ENCODE measurements at places on chromosomes 6 and 20.

DNA sequence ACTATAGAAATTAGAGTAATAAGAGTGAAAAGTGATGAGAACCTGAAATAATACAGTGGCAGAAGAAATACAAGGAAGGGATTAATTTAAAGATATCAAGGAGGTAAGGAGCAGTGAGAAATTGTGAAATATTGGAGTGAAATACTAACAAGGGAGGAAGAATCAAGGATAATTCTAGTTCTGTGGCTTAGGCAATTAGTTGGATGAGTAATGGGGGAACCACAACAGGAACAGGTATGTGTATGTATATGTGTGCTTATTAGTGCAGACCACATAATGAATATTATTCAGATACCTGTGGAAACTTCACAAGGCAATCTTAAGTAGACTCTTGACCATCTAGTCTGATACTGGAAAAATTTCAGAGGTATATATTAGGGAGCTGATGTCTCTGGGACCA lies 143.3 kb downstream of the TINAG start:
- no peak for DNase-seq

- no peak for DNase-seq
Measured at GRCh38 chr20:15561707-15562404, 1011.4 kb downstream of the KIF16B start.

- peak; percentile 79 for DNase-seq
Measured at GRCh38 chr6:158559895-158560835, at the start of gene TMEM181. Gene TMEM181 (plus strand): TSS chr6:158560091. CDS start chr6:158560225, 134 bp downstream.

GRCh38 chr20:49431329-49431728 lies 51.1 kb downstream of the KCNB1 start:
- DNase-seq: no peak

GRCh38 chr20:13299401-13299800 lies 78.3 kb downstream of the ISM1 start:
- DNase-seq: no peak

Data from stimulated activated CD4-positive, alpha-beta T cell treated with anti-CD3 and anti-CD28 coated beads, Interleukin-1b, Interleukin-23, amount 100 ng/mL, for 4 hours (primary cell).